Right lobe of liver (tissue), 6 donors: ENCODE measurements at places on chromosomes 2 and 18.

- H3K27me3 ChIP-seq, result no peaks in the 10 kb centered on the region
- DNase-seq, result no peak
- no peak overlapping the region for H3K27ac ChIP-seq
- H3K36me3 ChIP-seq, result no peaks in the 10 kb centered on the region
These were observed 32.8 kb upstream of the DOCK10 start for GRCh38 chr2:225074919-225075681.

GRCh38 chr2:130720036-130720435, 8.8 kb upstream of the GPR148 start:
- H3K4me3 ChIP-seq, result no peak overlapping the region
- H3K4me1 ChIP-seq, result no peaks in the 10 kb centered on the region
- no peaks in the 10 kb centered on the region for H3K27me3 ChIP-seq
- no peak for DNase-seq

DNA sequence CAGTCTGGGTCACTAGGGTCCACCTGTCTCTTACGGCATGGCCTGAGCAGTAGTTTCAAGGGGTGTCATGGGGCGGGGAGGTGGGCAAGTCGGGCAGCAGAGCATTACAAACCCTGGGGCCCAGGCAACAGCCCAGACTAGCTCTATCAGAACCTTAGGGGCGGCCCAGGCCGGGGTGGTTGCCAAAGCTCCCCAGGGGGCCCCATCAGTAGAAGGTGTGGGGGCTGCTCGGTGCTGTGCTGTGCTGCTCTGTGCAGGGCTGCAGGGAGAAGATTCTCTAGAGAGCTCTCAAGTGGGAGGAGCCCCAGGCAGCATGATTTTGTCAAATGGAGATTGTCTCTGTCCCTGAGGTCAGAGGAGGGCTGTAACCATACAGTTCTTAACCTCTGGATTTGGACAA, 36.4 kb upstream of the SLC14A1 start:
- no peaks in the 10 kb centered on the region for H3K27me3 ChIP-seq
- no peaks in the 10 kb centered on the region for H3K4me1 ChIP-seq
- no peak for DNase-seq
- no peak overlapping the region for H3K27ac ChIP-seq

DNA sequence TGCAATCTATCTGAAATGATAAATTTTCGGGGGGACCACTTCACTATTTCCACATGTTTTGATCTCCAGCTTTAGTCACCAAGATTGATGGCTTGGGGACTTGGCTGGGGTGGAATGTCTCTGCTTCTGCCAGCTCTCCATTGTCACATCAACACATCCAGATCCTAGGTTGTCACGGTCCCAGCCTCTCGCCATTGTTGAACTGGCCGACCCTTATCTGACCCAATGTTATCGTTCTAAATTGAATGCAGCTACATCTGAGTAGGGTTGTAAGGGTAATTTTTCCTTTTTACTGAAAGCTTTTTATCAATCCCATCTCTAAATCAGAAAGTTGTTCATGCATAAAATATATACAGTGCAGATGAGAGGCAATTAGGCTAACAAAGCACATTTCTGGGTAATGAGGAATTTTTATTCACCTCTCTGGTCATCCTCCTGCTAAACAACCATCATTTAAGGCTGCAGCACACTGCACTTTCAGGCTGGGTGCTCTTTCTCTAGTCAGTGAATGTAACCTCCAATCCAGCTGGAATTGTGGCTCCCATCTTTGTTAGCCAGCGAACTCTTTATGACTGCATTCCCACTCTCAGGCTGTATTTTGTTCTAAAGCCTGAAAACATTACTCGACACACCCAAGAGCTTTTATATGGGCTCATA, 128.2 kb downstream of the COL4A4 start:
- no peaks in the 10 kb centered on the region for H3K36me3 ChIP-seq
- DNase-seq, result no peak
- no peak overlapping the region for H3K4me3 ChIP-seq
- no peak overlapping the region for H3K27ac ChIP-seq
- no peaks in the 10 kb centered on the region for H3K27me3 ChIP-seq
- H3K4me1 ChIP-seq, result no peaks in the 10 kb centered on the region

DNA sequence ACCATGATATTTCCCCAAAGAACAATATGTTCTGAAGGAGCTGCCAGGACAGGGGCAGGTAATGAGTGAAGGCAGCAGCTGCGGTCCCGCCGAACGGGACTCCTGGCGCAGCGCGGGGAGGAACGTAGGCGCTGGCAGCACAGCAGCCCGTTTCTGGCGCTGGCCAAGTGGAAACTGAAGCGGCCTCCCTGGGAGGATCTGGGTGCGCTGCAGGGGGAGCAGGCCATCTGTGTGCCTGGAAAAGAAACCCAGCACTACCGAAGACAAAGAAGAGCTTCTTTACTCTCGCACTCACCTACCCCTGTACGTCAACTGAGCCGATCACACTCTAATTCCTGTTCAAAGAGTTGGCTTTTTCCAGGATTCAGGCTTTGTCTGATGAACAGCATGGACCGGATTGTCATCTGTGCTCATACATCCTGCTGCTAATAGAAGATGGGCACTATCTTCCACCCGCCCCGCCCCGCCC, 11.8 kb downstream of the G6PC2 start:
- H3K4me1 ChIP-seq, result no peaks in the 10 kb centered on the region
- peak overlapping the region; percentile 1 for H3K4me3 ChIP-seq
- peak; percentile 46 for DNase-seq
- no peaks in the 10 kb centered on the region for H3K27me3 ChIP-seq
- no peaks in the 10 kb centered on the region for H3K36me3 ChIP-seq

GRCh38 chr2:2764001-2764355, 432.9 kb upstream of the MYT1L start:
- no peak overlapping the region for H3K27ac ChIP-seq
- H3K27me3 ChIP-seq, result no peaks in the 10 kb centered on the region
- H3K4me1 ChIP-seq, result no peaks in the 10 kb centered on the region
- no peak for DNase-seq

GRCh38 chr18:41244591-41245037, 710.4 kb upstream of the PIK3C3 start:
- no peaks in the 10 kb centered on the region for H3K27me3 ChIP-seq
- H3K36me3 ChIP-seq, result no peaks in the 10 kb centered on the region
- H3K27ac ChIP-seq, result no peak overlapping the region
- no peaks in the 10 kb centered on the region for H3K4me1 ChIP-seq
- no peak overlapping the region for H3K4me3 ChIP-seq

GRCh38 chr2:46170611-46171350, 126.4 kb upstream of the EPAS1 start:
- H3K27me3 ChIP-seq, result no peaks in the 10 kb centered on the region
- H3K36me3 ChIP-seq, result no peaks in the 10 kb centered on the region
- H3K27ac ChIP-seq, result no peak overlapping the region
- no peak overlapping the region for H3K4me3 ChIP-seq
- H3K4me1 ChIP-seq, result no peaks in the 10 kb centered on the region

GRCh38 chr2:9971105-9971818, 19.8 kb downstream of the GRHL1 start:
- H3K4me3 ChIP-seq, result no peak overlapping the region
- H3K36me3 ChIP-seq, result no peaks in the 10 kb centered on the region
- no peaks in the 10 kb centered on the region for H3K27me3 ChIP-seq
- no peak overlapping the region for H3K27ac ChIP-seq
- no peak for DNase-seq
- H3K4me1 ChIP-seq, result no peaks in the 10 kb centered on the region

DNA sequence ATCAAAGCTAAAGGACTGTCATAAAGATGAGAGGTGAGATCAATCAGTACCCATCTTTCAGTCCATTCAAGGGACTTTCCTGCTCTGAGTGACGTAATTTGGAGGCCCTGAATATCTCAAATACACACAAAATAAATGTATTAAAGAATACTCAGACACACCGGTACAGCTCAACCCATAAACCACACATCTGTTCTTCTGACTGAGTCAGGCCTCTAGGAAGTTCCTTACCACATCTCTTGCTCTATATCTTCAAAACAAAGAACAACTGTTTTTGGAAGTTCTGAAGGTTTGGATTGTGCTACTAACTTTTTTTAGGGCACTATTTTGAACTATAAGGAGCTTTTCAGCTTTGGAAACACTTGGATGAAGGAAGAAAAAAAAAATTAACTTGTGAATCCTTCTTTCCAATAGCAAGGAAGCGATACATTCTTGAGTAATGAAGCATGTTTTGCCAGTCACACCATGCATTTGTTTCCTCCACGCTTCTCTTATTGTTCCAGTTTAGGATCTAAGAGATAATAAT, 866.5 kb upstream of the VRK2 start:
- H3K4me1 ChIP-seq, result no peaks in the 10 kb centered on the region
- DNase-seq, result no peak
- no peak overlapping the region for H3K27ac ChIP-seq
- H3K27me3 ChIP-seq, result no peaks in the 10 kb centered on the region
- H3K4me3 ChIP-seq, result no peak overlapping the region

GRCh38 chr2:167147271-167147941, 259.1 kb downstream of the XIRP2 start:
- DNase-seq, result no peak
- H3K36me3 ChIP-seq, result no peaks in the 10 kb centered on the region
- H3K4me3 ChIP-seq, result no peak overlapping the region
- no peaks in the 10 kb centered on the region for H3K4me1 ChIP-seq
- no peaks in the 10 kb centered on the region for H3K27me3 ChIP-seq
- no peak overlapping the region for H3K27ac ChIP-seq

DNA sequence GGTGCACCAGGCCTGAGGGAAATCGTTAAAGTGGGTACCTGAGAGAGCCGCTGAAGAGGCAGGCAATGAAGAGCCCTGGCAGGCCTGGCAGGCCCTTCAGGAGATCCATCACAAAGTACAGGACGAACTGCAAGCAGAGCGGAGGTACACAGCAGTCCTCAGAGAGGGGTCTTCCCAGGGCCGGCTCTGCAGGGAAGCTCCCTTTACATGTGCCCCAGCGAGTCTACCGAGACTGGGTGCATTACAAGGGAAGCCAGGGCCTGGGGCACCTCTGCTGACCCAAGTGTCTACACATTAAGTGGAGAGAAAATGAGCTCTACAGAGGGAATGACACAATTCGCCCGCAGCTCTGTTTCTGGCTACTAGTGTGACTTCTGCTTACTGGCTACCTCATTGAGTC, 8.1 kb upstream of the ATRAID start:
- H3K4me3 ChIP-seq, result no peak overlapping the region
- no peaks in the 10 kb centered on the region for H3K4me1 ChIP-seq
- DNase-seq, result no peak
- no peak overlapping the region for H3K27ac ChIP-seq
- H3K36me3 ChIP-seq, result peaks cover 6% of the 10 kb centered on the region
- H3K27me3 ChIP-seq, result no peaks in the 10 kb centered on the region
